ENCODE measurements at places on chromosomes 6 and 20.

- DNase-seq: no peak
These were observed 12.1 kb upstream of the NFATC2 start for GRCh38 chr20:51554538-51555165.

- no peak for DNase-seq
These were observed 48.3 kb downstream of the OGFRL1 start for GRCh38 chr6:71336901-71337300.

DNA sequence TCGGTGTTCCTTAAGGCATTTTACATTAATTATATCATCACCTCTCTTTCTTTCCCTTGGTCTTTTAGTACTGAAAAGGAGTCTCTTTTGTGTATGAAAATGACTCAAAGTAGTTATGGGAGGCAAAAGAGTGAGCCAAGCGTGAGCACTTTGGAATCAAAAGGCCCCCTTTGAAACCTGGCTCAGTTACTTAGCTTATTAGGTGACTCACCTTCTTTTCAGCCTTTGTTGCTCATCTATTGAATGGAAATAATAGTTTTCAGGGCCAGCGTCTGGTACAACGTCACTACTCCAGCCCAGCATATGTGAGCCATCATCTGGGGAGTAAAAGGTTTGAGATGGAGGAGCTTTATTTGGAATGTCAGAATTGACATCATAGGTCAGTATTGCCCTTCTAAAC, 147.4 kb upstream of the SCGN start:
- DNase-seq: no peak

DNA sequence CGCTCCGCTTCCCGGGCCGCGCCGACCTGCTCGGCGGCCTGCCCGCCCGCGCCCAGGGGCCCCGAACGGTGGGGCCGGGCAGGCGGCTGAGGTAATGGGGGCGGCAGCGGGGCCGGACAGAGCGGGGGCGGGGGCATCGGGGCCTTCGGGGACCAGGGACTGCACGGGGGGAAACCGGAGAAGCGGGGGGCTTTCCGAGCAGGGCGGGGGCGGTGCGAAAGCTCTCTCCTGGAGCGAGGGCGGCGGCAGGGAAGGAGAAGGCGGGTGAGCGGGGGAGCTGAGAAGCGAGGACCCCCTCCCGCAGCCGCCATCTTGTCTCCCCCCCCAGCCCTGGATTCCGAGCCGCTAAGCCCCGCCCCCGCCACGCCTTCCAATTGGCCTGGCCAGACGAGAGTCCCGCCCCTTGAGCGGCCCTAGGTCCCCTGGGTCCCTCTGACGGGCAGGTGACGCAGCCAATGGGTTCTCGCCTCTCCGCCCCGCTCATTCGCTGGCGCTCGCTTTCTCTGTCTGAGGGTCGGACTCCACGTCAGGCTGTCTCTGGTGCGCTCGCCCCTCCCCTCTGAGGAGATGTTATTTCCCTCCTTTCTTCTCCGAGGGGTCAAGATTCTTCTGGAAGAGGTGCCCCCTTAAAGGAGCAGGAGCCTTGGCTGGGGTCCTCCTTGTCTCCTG, 470 bp downstream of the BRPF3 start:
- DNase-seq: peak; percentile 91

- no peak for DNase-seq
These were observed 66.1 kb downstream of the SYNJ2 start for GRCh38 chr6:158047563-158048323.

- no peak for DNase-seq
These were observed 3.9 kb upstream of the ZNF831 start for GRCh38 chr20:59159493-59160376.

DNA sequence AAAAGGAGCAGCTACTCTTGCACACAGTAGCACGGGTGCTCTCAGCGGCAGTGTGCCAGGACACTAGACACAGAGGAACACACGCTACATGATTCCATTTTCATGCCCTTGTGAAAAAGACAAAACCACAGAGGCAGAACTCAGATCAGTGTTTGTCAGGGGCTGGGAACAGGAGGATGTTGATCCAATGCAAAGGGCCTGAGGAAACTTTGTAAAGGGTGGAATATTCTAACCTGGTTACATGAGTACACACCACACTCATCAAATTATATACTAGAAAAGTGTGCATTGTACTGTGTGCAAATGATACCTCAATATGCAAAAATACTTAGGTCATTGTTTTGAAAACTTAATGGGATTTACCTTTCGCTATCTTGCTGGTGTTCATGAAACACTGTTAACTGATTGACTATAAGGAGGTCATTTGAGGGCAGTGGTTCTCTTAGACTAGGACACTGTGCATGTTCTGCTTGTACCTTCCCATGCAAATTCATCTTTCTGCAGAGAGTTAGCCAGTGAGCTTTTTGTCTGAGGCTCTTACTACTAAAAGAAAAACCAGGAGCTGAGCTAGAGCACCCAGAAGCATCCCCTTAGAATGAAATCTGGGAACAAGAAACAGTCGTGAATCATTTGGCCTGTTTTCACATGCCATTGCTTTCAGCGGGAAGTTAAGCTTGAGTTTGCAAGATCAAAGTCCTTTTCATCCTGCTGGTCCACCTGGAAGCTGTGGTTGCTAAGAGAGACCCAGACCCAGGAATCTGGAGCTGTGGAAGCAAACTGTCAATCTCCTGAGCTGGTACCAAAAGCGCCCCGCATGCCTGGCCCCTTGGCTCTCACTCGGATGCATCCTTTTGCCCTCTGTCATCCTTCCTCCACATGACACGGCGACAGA, 204.8 kb downstream of the TTLL2 start:
- no peak for DNase-seq

DNA sequence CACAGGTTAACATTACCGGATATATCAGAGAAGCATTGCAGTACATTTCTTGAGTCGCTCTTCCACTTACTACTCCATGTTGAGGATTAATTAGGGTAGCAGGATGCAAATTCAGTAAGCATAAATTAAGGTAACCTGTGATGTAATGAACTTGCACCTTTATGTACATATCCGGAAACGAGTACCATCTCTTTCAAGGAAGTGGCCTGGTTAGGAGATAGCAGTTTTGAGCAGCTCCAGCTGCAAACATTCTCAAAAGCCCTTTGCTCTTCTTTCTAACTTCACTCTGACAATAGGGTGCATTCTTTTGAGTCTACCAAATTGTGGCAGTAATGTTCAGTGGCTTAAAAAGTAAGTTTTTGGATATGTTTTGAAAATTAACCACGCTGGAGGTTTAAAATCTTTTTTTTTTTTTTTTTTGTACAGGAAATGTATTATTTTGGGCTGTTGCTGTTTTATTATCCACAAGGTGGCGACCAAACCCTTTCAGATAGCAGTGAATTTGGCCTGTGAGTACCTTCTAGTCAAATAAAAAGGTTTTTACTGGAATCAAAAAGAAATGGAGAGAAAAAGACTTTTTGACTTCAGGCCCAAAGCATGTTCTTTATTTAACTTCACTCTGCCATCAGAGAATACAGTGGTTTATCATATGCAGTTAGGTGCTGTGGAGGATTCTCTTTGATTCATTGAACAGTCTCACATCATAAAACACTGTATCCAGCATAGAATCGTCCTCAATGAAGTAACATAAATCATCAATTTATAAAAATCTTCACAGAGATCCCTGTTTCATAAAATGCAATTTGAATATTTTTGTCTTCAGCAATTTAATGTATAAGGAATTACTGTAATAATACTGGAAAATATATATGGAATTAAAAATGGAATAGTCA, 8.9 kb downstream of the FAM217B start:
- DNase-seq: no peak

DNA sequence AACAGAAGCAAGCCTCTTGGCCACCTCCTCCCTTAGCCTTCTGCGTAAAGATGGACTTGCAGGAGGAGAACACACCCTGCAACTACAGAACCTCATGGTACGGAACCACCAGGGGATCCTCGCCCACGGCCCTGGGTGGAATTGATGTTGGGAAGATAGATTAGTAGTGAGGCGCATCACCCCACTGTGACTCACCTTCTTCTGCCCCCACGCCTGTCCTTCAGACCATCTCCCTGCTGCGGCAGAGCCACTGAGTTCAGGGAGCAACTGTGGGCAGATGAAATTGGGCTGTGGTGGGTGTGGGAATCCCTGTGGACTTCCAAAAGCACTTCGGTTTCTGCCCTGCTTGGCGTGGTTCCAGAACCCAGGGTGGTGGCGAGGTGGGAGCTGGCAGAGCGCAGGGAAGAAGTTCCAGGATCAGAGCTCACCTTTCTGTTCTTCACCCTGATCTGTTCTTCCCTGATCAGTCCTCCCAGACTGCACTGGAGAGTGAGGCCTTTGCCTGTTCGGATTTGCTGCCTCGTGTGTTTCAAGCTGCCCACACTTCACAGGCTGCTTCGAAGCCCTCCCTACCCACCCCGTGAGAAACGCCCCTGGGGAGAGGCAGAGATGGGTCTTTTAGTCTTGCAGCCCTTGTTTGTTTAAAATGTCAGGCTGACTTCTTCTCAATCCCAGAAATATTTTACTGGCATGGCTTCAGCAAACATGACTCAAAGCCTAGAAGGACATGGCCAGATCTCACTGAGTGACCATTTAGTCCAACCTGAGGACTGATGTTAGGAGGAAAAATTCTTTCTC, 92.8 kb upstream of the MLN start:
- no peak for DNase-seq

- DNase-seq: no peak
These were observed 41.8 kb downstream of the TFEB start for GRCh38 chr6:41693281-41694240.

DNA sequence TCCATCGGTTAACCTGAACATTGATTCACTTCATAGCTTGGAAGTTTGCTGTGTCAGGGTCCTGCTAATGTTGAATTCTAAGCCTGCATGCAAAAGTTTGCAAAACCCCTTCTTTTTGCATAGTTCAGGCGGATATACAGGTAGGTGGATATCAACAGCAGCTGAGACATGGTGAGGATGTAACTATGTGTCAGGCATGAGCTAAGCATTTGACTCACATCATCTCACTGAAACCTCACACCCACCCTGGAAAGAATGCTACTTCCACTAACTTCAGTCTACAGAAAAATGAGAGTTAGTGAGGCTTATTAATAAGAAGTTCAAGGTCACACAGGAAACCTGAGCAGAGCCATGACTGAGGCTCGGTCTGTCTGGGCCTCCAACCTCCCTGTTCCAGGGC, 276.9 kb downstream of the BMP7 start:
- no peak for DNase-seq

DNA sequence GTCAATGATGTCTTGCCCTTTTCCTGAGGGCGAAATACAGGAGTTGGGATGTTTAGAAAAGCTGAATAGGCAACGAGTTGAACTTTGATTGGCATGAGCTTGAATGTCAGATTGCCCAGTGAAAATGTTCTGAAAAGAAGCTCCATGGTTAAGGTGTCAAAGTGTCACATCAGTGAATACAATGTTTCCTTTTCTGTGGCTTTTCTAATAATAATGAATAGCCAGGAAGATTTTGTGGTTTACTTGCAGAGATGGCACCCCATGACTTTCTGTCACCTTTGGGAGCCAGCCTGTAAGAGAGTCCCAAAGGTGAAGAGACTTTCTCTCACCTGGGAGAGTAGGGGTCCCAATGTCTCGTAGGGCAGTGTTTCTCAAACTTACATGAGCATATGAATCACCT, 119.2 kb downstream of the KCNQ5 start:
- DNase-seq: no peak

GRCh38 chr20:20959031-20959755, 147.0 kb downstream of the LINC00237 start:
- DNase-seq: no peak

- DNase-seq: no peak
These were observed 239.3 kb upstream of the SULF2 start for GRCh38 chr20:48024539-48024938.

DNA sequence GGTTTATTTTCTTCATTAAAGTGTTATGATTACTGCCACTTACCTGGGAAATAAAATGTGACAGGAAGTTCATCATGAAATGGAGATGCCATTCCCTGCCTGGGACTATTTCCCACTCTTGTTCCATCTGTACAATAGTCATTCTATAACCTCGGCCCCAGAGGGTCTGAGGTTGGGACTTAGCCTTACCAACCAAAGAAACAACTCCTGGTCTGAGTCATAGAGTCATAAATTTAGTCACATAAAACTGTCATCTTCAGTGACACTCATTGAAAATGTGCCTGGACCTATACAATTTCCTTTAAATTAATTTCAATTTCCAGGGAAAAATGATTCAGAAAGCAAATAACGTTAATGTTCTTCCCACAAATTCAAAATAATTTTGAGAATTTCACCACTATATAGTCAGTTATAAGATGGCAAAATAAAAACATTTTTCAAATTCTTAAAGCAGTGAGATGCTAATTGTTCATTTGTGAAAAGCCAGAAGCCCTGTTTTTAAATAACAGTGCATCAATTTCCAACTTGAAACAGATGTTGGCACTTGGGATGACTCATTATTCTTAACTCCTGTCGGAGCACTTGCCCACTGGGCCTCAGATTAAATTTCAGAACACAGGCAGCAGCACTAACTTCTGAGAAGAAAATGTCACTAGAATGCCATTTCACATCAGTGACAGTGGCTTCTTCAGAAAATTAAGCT, 201.2 kb upstream of the SMLR1 start:
- DNase-seq: peak; percentile 15

DNA sequence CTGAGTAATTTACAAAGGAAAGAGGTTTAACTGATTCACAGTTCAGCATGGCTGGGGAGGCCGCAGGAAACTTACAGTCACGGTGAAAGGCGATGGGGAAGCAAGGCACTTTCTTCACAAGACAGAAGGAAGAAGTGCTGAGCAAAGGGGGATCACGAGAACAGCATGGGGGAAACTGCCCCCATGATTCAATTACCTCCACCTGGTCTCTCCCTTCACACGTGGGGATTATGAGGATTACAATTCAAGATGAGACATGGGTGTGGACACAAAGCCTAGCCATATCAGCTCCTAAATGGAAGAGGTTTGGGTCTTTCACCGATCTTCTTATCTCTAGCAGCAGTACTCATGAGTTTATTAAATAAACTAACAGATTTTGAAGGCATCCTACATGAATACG, 152.9 kb upstream of the RUNX2 start:
- no peak for DNase-seq

- no peak for DNase-seq
These were observed 8.6 kb downstream of the AARS2 start for GRCh38 chr6:44304282-44305199.

DNA sequence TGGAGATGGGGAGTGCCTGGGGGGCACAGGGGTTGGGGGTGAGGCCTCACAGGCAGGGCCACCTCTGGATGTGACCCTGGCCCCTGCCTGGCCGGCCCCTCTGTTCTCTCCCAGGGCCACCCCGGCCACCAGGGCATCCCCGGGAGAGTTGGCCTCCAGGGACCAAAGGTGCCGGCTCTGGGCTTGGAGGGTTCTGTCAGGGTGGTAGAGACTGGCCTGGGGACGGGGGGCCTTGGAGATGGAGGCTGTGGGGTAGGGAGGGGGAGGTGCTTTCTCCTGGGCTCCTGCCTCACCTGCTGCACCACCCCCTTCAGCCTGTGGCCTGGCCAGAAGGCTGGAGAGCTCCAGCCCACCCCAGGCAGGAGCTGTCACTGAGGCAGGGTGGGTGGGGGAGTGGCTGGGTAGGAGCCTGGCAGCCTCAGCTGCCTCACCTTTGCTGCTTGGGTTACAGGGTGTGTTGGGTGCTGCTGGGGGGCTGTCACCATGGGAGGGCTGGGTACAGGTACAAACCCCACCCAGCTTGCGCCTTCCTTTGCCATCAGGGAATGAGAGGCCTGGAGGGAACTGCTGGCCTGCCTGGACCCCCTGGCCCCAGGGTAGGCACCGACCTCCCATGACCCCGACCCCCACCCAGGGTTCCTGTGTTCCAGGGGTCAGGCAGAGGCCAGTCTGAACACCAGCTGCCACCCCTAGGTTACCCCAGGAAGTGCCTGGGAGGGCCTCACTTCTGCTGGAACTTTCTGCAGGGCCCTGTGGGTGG, 32.7 kb downstream of the COL20A1 start:
- DNase-seq: no peak

GRCh38 chr6:134814076-134814695, 135.7 kb downstream of the ALDH8A1 start:
- DNase-seq: no peak
